ENCODE measurements at places on chromosomes 3 and 15.

GRCh38 chr3:115019900-115020299 is 127.2 kb downstream of the ZBTB20 start:
- no peak for DNase-seq

GRCh38 chr3:14494973-14495300 is 45.2 kb downstream of the GRIP2 start:
- DNase-seq = no peak

DNA sequence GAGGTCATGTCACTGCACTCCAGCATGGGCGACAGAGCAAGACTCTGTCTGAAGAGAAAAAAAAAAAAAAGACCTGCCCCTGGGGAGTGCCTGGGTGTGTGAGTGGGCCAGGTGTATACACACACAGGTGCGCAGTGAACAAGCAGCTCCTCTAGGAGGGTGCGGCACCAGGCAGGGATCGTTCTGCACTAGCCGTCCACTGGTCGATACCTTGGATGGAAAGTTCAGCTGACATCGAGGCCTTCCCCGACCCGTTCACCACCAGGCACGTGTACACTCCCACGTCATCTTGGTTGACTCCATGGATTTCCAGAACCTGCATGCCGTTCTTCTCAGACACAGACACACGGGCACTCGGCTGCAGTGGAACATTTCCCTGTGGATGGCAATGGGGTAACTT is 147.0 kb downstream of the MYLK start:
- no peak for DNase-seq

GRCh38 chr15:63463036-63463435 is 41.4 kb upstream of the USP3 start:
- DNase-seq = no peak

- no peak for DNase-seq
Observed at GRCh38 chr3:189863031-189863430, 231.8 kb downstream of the TP63 start.

- no peak for DNase-seq
Observed at GRCh38 chr3:54047568-54047967, 74.8 kb upstream of the CACNA2D3 start.

DNA sequence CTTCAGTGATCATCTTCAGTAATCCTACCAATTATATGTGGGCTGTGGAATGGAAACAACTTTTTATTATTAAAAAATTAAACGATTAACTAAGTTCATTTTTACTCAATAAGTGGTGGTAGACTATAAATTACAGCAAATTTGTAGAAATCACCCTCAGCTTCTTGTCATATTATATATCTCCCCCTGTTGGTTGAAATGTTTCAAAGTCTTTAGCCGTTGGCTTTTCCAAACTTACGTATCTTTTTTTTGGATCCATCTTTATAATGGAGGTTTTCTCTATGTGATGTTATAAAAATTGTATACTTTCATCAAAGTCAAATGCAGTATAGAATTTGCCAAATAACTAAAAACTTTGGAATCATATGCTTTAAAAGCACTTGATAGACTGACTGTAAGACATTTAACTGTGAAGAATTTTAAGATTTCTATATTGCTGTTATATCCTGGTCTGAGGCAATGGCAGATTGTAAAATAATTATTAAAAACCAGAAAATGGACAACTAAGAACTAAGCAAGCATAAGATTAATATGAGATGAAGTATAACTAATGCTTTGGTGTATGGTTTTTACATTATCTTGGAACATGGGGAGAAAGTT is 44.7 kb downstream of the ATP11B start:
- DNase-seq = no peak

DNA sequence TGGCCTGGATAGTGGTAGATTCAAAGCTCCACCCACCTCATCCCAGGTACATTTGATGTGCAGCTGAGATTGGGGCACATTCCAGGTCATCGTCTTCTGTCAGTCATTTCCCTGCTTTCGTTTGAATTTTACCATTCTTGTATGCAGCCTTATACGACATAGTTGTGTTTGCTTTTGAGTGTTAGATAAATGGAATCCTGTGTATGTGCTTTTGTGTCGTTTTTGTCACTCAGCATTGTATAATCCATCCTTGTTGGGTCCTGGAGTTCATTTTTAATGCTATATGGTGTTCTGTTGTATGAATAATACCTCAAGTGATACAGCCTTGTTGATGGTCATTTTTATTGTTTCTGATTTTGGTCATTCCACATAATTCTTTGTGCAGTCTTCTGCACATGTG is 7.3 kb downstream of the RCCD1 start:
- DNase-seq = no peak

DNA sequence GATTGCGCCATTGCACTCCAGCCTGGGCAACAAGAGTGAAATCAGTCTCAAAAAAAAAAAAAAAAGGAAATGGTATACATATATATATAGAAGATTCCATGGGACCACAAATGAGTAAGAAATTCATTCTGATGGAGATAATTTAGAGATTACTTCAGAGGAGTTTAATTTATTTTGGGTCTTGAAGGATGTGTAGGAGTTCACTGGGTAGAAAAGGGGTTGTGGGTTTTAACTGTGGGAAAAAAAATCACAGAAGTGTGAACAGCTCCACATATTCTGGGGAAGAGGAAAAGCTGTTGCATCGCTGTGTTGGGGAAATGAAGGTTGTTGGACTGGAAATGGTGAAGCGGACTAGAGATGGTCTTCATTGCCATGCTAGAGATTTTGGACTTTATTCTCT is 4.1 kb upstream of the ICE2 start:
- DNase-seq = no peak

DNA sequence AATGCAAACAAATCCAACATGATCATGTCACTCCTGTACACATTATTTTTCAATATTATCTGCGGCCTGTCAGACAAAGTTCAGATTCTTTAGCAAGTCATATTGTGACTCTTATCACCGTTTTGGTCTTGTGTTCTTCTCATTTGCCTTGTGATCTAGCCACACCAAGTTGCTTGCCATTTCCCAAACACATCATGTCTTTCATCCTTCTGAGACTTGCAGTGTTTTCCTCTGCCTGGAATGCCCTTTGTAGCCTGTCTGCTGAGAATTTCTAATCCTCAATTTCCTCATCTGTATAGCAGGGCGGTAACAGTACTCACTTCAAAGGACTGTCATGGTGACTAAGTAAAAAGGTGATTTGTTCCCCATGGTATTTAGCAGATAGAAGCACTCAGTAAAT is 135.0 kb downstream of the GREM1 start:
- DNase-seq = no peak

- peak; percentile 47 for DNase-seq
Observed at GRCh38 chr15:69729167-69729748, 276.6 kb downstream of the RPLP1 start.
